Stimulated activated CD4-positive, alpha-beta T cell treated with anti-CD3 and anti-CD28 coated beads, Interleukin-1b, Interleukin-23, amount 100 ng/mL, for 1 hour (primary cell): ENCODE measurements at places on chromosomes 7 and 10.

GRCh38 chr10:97563337-97563736, 9.2 kb upstream of the ANKRD2 start:
- no peak for DNase-seq

GRCh38 chr7:149866139-149866778, 7.5 kb upstream of the ATP6V0E2 start:
- DNase-seq, result no peak

GRCh38 chr7:80608336-80608735, 30.1 kb upstream of the CD36 start:
- no peak for DNase-seq

DNA sequence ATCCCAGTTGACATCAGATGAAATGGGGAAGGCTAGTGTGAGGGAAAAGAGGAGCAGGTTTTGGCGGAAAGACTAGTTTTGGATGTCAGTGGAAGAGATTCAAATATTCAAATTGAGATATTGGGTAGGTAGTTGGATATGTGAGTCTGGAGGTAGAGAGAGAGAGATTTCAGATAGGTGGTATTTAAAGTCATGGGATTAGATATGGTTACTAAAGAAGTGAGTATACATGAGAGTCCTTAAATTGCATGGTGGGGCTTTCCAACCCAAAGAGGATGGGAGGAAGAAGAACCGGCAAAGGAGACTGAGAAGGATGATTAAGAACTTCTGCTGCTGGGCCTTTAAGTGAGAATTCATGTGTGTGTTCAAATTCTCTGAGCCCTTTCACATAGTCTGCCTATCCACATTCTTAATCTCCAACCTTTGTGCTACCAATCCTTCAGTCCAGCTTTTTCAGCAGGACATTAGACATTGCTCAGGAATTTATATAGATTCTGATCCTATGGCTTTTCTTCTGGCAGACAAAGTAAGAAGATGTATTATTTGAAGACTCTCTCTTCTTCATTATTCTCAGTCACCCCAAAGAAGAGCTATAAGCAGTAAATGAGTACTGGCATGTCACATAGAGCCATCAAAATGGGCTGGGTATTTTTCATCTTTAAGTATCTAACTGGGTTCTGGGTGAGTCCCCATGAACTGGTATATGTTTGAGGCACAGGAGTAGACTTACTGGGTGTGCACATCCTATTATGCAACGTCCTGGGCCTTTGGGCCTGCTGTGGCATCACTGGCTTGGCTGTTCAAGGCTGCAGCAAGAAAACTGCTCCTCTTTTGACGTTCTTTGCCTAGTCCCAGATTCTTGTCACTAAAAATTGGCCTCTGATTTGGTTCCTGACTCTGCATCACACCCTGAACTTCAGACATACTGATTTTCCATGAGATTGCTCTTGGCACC, 33.6 kb downstream of the ST7 start:
- DNase-seq, result no peak

DNA sequence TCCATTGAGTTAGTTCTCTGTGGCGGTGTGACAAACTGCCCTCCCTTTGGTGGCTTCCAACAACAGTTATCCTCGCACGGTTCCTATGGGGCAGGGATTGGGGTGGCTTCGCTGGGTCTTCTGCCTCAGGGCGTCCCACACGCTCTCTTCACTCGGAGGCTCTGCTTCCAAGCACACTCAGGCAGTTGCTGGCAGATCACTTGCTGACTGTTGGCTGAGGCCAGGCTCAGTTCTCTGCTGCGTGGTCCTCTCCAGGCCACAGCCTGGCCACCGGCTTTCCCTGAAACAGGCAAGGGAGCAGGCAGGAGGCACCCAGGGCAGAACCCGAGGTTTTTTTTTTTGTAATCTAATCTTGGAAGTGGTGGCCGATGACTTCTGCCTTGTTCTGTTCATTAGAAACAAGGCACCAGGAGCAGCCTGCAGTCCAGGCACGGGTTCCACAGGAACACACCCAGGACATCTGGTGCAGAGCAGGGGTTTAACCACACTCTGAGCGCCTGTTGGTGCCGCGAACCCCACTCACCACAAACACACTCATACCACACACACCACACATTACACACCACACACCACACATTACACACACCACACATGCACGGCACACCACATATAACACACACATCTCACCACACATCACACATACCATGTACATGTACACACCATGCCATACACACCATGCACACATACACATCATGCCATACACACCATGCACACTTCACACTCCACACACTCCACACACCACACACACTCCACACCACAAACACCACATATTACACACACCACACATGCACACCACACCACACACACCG, 112.2 kb downstream of the PTPN20 start:
- DNase-seq, result no peak

DNA sequence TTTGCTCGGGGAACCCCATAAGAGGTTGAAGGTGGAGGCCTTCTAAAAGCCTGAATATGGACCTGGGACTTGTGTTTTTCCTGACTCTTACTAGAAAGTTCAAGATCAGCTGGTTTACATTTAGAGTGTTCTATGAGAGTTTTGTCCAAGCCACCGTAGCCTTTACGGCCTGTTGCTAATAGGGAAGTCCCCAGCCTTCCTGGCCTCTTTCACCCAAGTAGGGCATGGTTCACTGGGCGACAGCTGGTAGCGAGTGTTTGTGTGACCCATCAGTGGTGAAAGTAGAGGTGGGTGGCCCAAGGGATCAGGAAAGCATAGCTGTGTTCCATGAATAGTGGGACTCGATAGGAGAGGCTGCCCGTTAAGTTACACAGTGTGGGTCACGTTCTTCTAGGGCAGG, 60.1 kb downstream of the RABGEF1 start:
- no peak for DNase-seq

- DNase-seq, result no peak
These were observed 35.4 kb downstream of the TSPAN14 start for GRCh38 chr10:80489371-80490112.

DNA sequence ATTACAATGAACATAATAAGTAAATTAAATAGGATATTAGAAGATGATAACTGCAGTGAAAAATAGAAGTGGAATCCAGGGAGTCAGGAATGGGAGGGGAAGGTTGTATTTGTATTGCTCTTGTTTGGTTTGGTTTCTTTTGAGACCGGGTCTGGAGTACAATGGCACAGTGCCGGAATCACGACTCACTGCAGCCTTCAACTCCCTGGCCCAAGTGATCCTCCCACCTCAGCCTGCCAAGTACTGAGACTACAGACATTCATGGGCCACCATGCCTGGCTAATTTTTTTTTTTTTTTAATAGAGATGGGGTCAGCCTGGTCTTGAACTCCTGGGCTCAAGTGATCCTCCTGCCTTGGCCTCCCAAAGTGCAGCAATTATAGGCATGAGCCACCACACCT, 59.9 kb upstream of the LRRC4 start:
- DNase-seq, result no peak

DNA sequence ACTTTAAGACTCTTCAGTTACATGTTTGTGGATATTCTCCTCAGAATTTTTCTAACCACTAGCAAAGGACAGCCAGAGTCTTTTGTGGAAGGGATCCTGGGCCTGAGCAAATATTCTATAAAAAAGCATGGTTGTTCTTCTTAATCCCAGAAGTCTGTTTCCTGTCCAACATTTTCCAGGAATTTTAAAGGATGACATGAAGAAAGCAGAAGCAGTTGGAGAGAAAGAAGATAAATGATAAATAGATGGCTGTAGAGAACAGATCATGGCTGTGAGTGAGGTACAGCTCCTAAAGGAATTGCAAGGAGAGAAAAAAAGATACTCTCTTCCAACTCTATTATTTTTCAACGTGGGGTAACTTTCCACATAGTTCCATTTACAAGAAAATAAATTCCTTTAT, 91.8 kb upstream of the STEAP4 start:
- no peak for DNase-seq

DNA sequence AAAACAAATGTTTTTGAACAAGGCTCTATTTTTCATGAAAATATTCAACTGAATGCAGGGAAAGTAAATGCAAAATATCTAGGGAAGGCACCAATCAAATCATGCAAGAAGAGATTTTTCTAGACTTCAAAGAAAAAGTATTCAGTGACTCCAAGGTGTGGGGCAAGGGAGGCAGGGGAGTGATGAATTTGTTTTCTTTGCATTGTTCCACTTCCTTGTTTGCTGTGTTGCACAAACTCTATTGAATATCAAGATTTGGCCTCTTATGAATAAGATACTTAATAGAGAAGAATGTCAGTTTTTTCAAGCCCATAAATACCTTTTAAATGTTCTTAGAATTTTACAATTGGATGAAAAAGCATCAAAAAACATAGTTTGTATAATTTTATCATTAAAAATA, 26.4 kb downstream of the STEAP1 start:
- no peak for DNase-seq
